ENCODE measurements at places on chromosomes 1 and 21.

- DNase-seq: peak; percentile 15
These were observed 10.8 kb downstream of the LRRC8D start for GRCh38 chr1:89831462-89832120.

DNA sequence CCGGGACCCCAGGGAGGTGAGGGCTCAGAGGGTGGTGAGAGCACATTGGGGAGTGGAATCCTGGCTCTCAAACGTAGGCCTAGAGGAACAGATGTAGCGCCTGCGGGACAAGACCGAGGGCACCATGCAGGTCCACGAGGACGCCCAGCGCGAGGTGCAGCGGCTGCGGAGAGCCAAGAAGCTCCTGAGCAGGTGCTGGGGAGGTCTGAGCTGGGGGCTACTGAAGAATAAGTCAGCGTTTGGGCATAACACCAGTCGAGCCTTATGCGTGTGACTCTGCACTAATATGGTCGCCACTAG lies 2.6 kb upstream of the NBPF3 start:
- no peak for DNase-seq

GRCh38 chr1:3930301-3931006 lies 30.4 kb upstream of the C1orf174 start:
- no peak for DNase-seq

DNA sequence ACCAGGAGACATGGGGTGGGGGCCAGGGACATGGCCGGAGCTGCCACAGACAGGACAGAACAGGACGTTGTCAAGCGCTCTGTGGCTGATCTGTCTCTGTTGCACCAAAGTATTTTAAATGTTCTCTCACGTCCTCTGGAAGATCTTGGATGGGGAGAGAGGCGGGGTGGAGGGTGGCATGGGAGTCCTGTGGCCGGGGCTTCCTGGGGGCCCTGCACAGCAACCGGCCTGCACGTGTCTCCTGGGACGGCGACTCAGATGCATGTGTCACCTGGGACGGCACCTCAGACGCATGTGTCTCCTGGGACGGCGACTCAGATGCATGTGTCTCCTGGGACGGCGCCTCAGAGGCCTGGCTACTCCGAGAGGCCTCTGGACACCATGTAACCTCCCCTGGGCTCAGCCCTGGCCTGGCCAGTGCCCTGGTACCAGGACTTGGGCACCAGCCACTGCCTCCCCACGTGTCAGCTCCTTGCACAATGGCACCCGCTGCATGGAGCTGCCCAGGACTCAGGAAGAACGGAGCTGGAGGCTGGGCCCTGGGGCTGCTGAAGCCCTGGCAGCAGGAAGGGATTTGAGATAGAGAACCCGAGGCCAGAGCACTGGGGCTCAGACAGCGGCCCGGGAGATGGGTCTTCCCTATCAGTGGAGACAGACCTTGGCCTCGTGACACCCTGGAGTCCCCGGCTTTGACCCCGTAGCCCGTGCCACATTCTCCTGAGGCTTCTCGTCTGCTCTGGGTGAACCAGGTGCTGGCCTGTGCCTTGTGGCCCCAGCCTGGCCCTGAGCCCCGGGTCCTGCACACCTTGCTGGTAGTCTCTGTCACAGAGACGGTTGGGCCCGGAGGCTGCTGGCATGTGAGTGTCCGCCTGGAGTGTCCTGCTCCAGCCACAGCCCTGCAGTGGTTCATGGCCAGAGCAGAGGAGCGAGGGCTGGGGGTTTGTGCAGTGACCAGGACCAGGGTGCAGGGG lies 14.7 kb upstream of the SLC19A1 start:
- DNase-seq: no peak

GRCh38 chr1:155890251-155890650 lies 20.9 kb downstream of the RIT1 start:
- DNase-seq: no peak

- no peak for DNase-seq
These were observed 25.6 kb upstream of the THRAP3 start for GRCh38 chr1:36198641-36199040.

DNA sequence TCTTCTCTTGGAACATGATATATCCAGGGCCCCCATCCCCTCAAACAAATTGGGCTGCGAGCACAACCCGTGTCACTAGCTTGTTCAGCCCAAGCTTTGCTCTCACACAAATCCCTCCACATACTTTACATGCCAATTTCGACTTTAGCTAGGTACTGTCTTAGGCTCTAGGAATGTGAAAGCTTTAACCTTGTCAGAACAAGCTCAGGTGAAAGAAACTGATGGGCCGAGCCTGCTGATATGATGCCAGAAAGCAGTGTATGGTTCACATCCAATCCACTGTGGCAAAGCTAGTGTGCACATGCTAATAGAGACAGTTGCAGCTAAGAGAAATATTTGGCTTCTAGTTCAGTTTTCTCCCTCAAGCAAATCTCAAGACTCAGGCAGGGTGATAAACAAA lies 79.5 kb downstream of the TNFSF18 start:
- no peak for DNase-seq

DNA sequence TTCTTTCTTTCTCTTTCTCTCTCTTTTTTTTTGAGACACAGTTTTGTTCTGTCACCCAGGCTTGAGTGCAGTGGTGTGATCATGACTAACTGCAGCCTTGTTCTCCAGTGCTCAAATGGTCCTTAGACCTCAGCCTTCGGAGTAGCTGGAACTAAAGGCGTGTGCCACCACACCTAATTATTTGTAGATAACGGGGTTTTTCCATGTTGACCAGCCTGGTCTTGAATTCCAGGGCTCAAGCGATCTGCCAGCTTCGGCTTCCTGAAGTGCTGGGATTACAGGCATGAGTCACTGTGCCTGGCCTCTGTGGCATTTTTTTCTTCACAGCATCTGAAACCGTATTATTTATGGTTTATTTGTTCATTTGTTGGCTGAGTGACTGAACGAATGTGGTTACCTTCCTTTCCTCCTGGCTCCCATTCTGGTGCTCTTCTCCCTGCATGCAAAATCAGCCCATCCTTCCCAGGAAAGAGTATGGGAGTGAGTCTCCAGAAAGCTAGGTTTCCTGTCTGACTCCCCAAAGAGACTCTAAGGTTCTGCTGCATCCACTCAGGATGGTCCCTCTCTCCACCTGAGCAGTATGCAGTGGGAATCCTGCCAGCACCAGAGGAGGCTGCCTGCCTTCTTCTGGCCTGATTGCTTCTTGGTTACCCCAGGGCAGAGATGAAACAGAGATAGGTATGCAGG lies 155.0 kb upstream of the BEND5 start:
- DNase-seq: no peak

DNA sequence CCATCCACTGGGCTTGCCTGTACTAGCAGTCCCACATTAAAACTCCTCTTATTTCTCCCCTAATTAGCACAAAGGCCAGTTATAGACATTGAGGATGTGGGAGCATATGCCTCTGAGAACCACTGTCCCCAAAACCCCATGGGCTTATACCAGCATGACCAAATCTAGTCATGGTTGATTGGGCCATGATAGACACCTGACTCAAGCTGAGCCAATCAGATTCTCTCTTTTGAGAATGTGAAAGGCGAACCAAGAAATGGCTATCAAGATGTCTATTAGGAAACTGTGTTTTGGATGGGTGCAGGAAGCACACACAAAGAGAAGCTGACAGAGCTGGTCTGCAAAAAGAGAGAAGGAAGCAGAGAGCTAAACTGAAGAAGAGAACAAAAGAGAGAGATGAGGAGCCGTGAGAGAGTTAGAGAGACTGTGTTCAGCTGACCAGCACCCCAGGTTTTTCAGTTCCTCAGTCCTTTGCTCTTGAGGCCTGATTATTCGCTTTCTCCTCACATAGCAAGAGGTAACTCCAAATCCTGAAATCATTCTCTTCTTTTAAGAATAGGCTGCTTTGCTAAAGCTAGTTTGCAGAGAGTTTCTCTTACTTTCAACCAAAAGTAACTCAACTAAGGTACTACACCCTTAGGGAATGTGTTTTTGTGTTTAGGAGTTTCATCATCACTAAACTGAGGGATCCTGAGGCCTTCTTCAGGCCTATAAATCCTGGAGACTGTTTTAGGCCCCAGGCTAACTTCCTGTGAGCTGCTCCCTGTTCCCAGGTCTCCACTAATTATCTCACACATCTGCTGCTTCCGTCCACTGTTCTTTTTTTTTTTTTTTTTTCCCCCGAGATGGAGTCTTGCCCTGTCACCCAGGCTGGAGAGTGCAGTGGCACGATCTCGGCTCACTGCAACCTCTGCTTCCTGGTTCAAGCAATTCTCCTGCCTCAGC lies 7.9 kb upstream of the TIPRL start:
- DNase-seq: peak; percentile 45

- no peak for DNase-seq
These were observed 299.0 kb downstream of the TPR start for GRCh38 chr1:186076006-186076405.

GRCh38 chr1:27668808-27669723 lies 2.9 kb downstream of the IFI6 start:
- DNase-seq: peak; percentile 40

DNA sequence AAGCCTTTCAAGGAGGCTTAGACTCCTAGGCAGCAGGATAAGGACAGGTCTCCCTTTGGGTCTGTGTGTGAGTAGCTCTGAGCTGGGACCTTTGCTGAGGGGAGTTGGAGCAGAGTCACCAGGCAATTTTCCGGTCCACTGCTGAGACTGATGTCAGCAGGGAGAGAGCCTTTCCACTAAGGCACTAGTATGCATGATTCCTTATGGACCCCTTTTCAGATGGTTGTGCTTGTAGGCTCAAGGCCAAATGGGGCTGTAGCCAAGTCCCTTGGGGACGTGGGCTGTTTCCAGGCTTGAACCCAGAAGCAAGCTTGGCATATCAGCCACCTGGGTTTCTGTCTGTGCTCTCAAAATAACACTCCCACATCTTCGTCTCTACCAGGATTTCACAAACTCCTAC lies 73.0 kb downstream of the CCDC18 start:
- no peak for DNase-seq

- no peak for DNase-seq
These were observed 35.2 kb upstream of the EXOSC10 start for GRCh38 chr1:11134898-11135266.

GRCh38 chr21:37208741-37209225 lies 58.4 kb downstream of the VPS26C start:
- no peak for DNase-seq

DNA sequence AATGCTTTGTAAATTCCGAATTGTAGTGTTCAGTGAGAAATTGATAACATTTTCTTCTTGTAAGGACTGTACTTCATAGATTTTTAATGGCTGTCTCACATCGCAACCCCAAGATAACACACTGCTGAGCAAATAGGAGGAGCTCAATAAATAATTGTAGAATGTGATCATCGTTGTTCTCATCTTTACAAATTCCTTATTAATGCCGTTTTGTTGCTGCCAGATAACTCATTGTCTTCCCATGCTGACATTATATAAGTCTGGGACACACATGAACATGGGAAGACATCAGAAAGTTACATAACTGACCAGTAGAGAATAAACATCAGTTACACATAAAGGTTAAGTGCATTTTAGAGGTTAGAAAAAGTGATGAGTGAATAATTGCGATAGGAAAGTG lies 46.4 kb upstream of the TSPAN2 start:
- DNase-seq: no peak

DNA sequence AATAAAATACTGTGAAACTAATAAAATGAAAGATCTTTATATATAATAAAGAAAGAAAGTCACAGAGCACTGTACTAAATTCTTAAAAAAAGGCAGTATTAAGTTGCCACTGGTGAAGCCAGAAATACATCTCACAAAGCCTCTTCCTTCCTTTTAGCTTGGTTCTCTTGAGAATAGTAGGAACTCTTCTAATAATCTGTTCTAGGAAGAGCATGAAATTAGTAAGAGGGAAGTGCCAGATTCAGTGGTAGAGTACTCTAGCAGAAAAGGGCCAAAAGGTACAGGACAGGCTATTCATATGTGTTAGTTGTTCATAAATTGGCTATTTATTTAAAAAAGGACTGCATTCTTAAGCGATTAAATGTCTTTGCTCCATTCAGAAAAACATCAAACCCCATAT lies 33.7 kb downstream of the CTTNBP2NL start:
- DNase-seq: no peak

DNA sequence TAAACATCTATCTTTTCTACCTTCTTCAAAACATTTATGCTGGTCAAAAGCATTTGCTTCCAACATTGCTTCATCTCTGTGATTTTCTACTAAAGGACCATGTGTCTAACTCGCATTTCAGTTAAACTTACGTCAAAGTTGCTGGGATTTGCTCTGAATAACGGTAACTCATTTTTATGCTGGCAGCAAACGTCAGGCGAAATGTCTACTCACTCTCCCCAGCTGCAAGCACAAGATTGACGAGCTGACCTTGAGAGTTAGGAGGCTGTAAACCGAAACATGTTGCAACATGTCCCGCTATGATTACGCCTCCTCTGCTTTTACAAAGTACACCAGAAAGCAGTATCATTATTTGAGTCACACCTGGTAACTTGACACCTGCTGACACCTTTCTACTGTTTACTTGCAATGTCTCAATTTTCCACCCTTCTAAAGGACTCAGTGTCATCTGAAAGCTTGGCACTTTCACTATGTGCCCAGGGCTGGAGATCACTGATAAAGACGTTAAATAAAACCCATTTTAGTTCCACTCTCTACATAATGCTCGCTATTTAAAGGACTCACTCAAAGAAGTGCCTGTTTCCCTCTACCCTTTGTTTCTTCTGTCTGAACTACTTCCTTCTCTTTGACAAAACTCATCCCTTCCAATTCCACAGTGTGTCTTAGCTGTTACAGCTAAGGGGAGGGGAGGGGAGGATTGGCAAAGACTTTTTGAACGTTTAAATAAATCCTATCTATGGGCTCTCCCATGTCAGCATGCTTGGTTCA lies 111.9 kb downstream of the PTPN14 start:
- peak; percentile 91 for DNase-seq

GRCh38 chr1:228152097-228152917 lies 2.6 kb downstream of the GJC2 start:
- no peak for DNase-seq

- DNase-seq: no peak
These were observed 723.9 kb downstream of the PTPRU start for GRCh38 chr1:29960156-29960755.

GRCh38 chr21:39078322-39079065 lies 104.8 kb downstream of the PSMG1 start:
- no peak for DNase-seq

DNA sequence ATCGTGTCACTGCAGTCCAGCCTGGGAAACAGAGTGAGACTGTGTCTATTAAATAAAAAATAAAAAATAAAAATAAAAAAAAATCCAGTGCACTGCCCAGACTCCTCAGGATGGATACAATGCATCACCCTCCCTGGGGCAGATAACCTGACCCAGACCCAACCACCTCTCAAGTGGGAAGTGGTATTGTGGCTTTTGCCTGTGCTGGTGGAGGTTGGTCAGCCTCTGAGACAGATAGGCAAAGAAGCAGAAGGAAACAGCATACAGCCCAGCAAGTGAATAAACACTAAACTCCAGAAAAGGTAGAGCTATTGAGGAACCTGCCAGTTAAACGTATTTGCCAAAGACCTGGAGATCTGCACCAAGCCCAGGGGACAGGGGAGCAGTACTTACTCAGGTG lies 22.0 kb downstream of the HHIPL2 start:
- no peak for DNase-seq

DNA sequence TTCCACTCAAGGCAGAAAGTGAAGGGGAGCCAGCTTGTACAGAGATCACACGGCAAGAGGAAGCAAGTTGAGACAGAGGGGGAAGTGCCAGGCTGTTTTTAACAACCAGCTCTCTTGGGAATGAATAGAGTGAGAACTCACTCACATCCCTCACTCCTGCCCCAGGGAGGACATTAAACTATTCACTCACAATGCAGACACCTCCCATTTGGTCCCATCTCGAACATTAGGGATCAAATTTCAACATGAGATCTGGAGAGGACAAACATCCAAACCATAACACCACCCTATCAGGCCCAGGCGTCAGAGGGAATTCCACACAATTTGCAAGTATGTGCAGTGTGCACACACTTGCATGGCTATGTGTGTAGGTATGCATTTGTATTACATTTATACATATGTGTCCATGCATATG lies 62.7 kb downstream of the DMAP1 start:
- DNase-seq: peak; percentile 48

GRCh38 chr1:153880962-153881361 lies 41.8 kb downstream of the GATAD2B start:
- DNase-seq: peak; percentile 99

Measured in NCI-H146 (cell line).